ENCODE measurements at places on chromosomes 6 and 20.

DNA sequence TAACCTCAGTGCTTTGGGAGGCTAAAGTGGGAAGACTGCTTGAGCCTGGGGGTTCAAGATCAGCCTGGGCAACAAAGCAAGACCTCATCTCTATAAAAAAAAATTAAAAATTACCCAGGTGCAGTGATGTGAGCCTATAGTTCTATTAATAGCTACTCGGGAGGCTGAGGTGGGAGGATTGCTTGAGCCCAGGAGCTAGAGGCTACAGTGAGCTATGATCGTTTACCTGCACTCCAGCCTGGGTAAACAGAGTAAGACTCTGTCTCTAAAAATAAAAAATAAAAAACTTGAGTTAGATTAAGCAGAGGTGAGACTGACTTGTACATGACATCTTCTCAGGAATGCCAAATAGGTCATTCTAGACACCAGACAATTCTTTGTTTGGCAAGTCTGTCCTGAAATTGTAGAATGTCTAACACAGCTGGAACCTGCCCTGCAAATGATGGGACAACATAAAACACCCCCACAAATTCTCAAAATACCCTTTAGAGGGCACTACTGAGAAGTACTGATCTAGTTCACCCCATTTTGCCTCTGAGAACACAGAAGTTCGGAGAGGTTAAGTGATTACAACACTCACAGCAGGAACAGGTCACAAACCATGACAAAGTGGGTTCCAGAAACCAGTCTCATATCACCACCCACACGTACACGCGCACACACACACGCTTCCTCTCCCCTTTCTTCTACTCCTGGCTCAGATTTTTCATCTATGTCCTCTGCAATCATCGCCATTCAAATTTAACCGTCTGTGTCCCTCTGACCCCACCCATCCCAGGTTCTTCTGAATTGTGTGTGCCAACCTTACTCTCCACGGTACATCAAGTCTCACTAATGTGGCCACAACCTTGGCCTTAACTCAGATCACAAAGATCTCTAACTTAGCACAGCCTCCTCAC, 38.3 kb downstream of the ARHGAP18 start:
- H3K27ac ChIP-seq = peak overlapping the region; percentile 47
- H3K4me3 ChIP-seq = peak overlapping the region; percentile 76
- no peaks in the 10 kb centered on the region for H3K27me3 ChIP-seq
- peaks cover 48% of the 10 kb centered on the region for H3K4me1 ChIP-seq
- H3K36me3 ChIP-seq = no peaks in the 10 kb centered on the region
- DNase-seq = peak; percentile 79

GRCh38 chr20:56465997-56466396, 2.4 kb upstream of the RTF2 start:
- H3K4me1 ChIP-seq = peaks cover 31% of the 10 kb centered on the region
- H3K36me3 ChIP-seq = peaks cover 4% of the 10 kb centered on the region
- H3K27me3 ChIP-seq = no peaks in the 10 kb centered on the region

GRCh38 chr6:165655191-165655590, 7.8 kb downstream of the PDE10A start:
- H3K27me3 ChIP-seq = peaks cover 27% of the 10 kb centered on the region
- no peaks in the 10 kb centered on the region for H3K36me3 ChIP-seq
- H3K4me1 ChIP-seq = no peaks in the 10 kb centered on the region
- H3K27ac ChIP-seq = no peak overlapping the region
- DNase-seq = no peak
- H3K4me3 ChIP-seq = no peak overlapping the region

DNA sequence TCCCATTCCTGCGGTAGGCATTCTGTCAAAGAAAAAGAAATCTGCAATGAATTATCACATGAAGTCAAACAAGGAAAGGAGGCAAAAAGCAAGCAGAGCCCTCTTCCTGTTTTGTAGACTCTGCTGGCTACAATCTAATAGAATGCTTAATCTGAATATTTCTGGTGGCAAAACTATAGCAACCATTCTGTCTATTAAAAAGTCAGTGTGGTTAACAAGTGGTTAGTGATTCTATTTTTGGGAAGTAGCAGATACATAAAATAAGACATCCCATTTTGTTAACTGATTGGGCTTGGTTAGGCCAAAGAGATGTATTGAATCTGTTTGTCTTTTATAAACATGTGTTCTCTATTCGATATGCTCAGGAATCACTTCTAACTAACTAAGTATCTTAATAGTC, 442.3 kb downstream of the CDC5L start:
- no peak overlapping the region for H3K27ac ChIP-seq
- no peak overlapping the region for H3K4me3 ChIP-seq
- peaks cover 24% of the 10 kb centered on the region for H3K4me1 ChIP-seq
- no peak for DNase-seq

Data from activated T-cell treated with anti-CD3 and anti-CD28 coated beads, Interleukin-2, amount 50 U/mL, for 72 hours (primary cell).